ENCODE measurements at places on chromosomes 2 and 18.

GRCh38 chr2:221372159-221372884 is 199.8 kb downstream of the EPHA4 start:
- DNase-seq, result no peak

- DNase-seq, result peak; percentile 33
These were observed 11.4 kb downstream of the ID2 start for GRCh38 chr2:8693157-8693821.

DNA sequence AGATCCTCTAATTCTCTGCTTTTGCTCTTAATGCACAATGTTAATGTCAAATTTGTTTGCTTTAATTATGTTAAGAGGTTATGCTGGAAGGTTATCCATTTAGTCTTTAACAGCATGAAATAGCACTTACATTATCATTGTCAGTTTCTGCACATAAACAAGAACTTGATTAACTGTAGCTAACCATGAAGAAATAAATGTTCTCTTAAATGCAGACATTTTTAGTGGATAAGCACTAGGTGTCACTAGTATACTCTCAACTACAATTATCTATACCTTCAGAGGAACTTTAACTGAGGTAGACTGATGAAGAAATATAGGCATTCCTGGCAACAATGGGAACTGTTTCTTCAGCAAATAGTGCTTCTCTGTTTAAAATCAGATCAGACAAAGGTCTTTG is 178.8 kb upstream of the CHST9 start:
- DNase-seq, result peak; percentile 34

DNA sequence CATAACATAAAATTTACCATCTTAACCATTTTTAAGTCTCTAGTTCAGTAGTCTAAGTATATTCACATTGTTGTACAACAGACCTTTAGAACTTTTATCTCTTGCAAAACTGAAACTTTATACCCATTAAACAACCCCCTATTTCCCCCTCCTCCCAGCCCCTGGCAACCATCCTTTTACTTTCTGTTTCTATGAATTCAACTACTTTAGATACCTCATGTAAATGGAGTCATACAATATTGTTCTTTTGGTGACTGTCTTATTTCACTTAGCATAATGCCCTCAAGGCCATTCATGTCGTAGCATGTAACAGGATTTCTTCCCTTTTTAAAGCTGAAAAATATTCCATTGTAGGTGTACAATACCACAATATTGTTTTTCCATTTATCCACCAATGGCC is 129.8 kb downstream of the PDE11A start:
- DNase-seq, result peak; percentile 47

Data from MCF 10A (cell line).